GM20000 (cell line): ENCODE measurements at places on chromosomes 4 and X.

DNA sequence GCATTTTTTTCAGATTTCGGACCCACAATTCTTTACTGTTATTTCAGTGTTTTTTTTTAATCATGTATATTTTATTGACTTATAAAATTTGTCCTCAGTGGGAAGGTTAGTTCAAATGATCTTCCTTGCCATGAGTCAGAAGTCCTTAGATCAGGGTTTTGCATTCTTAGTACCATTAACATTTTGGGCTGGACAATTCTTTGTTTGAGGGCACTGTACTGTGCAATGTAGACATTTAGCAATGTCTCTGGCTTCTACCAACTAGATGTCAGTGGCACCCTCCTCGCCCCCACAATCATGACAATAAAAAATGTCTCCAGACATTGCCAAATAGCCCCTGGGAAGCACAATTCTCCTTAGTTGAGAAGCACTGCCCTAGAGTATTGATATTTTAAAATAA lies 176.6 kb downstream of the VEGFC start:
- no peak for DNase-seq

GRCh38 chr4:36237366-36238313 lies 6.7 kb downstream of the ARAP2 start:
- DNase-seq: no peak

- no peak for DNase-seq
These were observed 779.9 kb upstream of the FTHL17 start for GRCh38 chrX:31851761-31852160.

GRCh38 chr4:120692964-120693363 lies 229.6 kb downstream of the PRDM5 start:
- no peak for DNase-seq

DNA sequence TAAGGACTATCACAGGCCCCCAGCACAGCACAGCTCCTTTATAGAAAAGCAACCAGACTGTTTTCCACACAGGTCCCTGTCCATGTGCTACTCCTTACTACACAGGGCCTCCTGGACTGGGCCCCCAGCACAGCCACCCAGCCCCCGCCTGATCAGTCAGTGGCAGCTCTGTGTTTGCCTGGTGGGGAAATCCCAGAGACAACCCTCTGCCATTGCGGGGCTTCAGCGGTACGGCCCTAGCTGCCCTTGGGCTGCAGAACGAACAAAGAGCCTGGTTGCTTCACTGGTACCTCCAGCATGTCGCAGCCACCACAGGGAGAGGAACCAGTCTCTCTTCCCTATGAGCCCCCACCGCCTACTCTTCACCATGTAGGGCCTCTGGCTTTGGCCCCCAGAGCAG lies 30.7 kb downstream of the CBR4 start:
- DNase-seq: no peak

- no peak for DNase-seq
These were observed 24.4 kb downstream of the RTL5 start for GRCh38 chrX:72107320-72107719.
